HFFc6 (cell line): ENCODE measurements at places on chromosomes 12 and 14.
A peak's percentile ranks its signal among the peaks of the same experiment; 100 is the strongest.

- DNase-seq, result no peak
- peaks cover 1% of the 10 kb centered on the region; the same call in 1 of the 2 replicates for H3K27me3 ChIP-seq
- peaks cover 13% of the 10 kb centered on the region for H3K36me3 ChIP-seq
- peaks cover 18% of the 10 kb centered on the region for H3K4me1 ChIP-seq
- H3K4me3 ChIP-seq, result no peak overlapping the region
- H3K27ac ChIP-seq, result no peak overlapping the region
Measured at GRCh38 chr12:89873745-89874144, 165.1 kb upstream of the ATP2B1 start.

DNA sequence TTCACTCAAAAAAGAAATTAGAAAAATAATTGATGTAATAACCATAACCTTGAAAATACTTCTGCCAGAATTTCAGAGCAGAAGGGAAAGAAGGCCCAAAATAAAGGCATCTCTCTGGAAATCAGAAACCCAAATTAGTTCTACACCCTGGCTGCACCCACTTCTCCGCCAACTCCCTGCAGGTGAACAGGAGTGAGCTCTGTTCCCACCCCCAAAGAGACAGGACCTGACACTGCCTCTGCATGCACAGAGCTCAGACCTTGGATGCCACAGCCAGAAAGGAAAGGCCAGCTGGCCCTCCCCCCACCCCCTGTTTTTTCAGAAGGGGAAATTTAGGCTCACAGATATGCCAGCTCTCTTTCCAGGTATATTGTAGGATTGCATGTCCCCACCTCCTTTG, 228.2 kb downstream of the BCL11B start:
- peaks cover 6% of the 10 kb centered on the region for H3K27me3 ChIP-seq
- no peaks in the 10 kb centered on the region for H3K36me3 ChIP-seq
- H3K27ac ChIP-seq, result no peak overlapping the region
- H3K4me3 ChIP-seq, result no peak overlapping the region
- H3K4me1 ChIP-seq, result peaks cover 8% of the 10 kb centered on the region

- peaks cover 71% of the 10 kb centered on the region for H3K4me1 ChIP-seq
- no peaks in the 10 kb centered on the region for H3K36me3 ChIP-seq
- peaks cover 2% of the 10 kb centered on the region; the same call in 1 of the 2 replicates for H3K27me3 ChIP-seq
- DNase-seq, result peak; percentile 8
Measured at GRCh38 chr14:61106959-61107641, 126.1 kb downstream of the SLC38A6 start.

DNA sequence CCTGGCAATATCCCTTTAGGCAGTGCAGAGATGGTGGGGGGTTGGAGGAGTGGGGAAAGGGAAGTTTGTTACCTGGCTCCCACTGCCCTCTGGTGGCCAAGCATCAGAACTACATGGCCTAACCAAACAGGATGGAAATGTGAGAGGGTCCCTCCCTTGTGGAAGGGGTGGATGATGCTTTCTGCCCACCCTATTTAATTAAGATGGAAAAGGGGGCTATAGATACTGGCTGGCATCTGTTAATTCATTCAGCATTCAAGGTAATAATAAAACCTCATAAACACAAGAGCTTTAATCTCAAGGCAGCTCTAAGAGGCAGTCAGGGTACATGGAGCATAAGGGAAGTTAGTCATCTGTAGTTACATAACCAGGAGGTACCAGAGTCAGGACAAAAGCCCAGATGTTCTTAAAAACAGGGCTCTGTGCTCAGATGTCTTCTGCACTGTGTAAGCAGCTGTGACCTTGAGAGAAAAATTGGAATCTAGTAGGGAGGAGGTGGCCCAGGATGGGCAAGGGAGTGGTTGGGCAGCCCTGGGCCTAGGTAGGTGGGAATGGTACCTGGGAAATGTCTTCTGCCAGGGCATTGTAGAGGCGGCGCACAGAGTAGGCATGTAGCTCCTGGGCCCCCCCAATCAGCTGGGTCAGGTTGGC, 4.6 kb downstream of the AP1G2 start:
- DNase-seq, result no peak
- H3K4me1 ChIP-seq, result peaks cover 12% of the 10 kb centered on the region
- H3K27ac ChIP-seq, result no peak overlapping the region
- H3K36me3 ChIP-seq, result peaks cover 4% of the 10 kb centered on the region; the same call in 1 of the 2 replicates
- peaks cover 16% of the 10 kb centered on the region for H3K27me3 ChIP-seq
- no peak overlapping the region for H3K4me3 ChIP-seq

DNA sequence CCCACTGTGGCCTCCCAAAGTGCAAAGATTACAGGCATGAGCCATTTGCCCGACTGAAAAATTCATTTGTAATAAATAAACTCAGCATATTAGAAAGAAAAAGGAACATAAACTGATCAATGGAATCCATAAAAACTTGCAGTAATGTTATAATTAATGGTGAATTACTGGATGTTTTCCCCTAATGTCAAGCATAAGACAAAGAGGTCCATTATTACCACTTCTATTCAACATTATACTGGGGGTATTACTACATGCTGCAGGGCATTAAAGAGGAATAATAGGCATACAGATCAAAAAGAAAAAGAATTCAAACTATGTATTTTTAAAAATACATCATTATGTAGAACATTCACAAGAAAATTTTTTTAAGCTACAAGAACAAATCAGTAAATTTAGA, 926.8 kb downstream of the LRFN5 start:
- H3K36me3 ChIP-seq, result no peaks in the 10 kb centered on the region
- DNase-seq, result no peak
- H3K4me1 ChIP-seq, result no peaks in the 10 kb centered on the region
- H3K27ac ChIP-seq, result no peak overlapping the region
- H3K4me3 ChIP-seq, result no peak overlapping the region

- H3K27ac ChIP-seq, result no peak overlapping the region
- no peaks in the 10 kb centered on the region for H3K36me3 ChIP-seq
- no peaks in the 10 kb centered on the region for H3K27me3 ChIP-seq
- DNase-seq, result no peak
- H3K4me3 ChIP-seq, result no peak overlapping the region
- no peaks in the 10 kb centered on the region for H3K4me1 ChIP-seq
Measured at GRCh38 chr14:105885561-105886320, 359.4 kb downstream of the TMEM121 start.

DNA sequence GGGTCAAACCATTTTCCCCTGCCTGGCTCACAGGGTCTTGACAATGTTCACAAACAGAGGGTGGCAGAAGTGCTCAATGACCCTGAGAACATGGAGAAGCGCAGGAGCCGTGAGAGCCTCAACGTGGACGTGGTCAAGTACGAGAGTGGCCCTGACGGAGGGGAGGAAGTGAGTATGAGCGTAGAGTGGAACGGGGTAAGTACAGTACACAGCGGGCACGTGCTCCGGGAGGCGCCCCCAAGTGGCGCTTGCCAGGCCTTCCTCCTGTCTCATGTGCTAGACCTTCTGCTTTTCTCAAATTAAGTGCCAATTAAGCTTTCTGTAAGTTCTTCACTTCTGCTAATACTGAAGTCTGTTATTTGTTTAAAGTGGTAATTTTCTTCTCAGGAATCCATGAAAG, 35.9 kb downstream of the XRCC3 start:
- H3K36me3 ChIP-seq, result peaks cover 41% of the 10 kb centered on the region
- no peaks in the 10 kb centered on the region; the same call in 1 of the 2 replicates for H3K4me1 ChIP-seq
- H3K4me3 ChIP-seq, result no peak overlapping the region
- no peak overlapping the region for H3K27ac ChIP-seq

GRCh38 chr14:106286697-106287290, 760.4 kb downstream of the TMEM121 start:
- no peak for DNase-seq
- peaks cover 12% of the 10 kb centered on the region for H3K36me3 ChIP-seq
- H3K4me1 ChIP-seq, result no peaks in the 10 kb centered on the region

GRCh38 chr12:77070800-77071449, 5.6 kb upstream of the E2F7 start:
- no peaks in the 10 kb centered on the region for H3K36me3 ChIP-seq
- DNase-seq, result no peak
- H3K27ac ChIP-seq, result no peak overlapping the region
- H3K27me3 ChIP-seq, result peaks cover 3% of the 10 kb centered on the region; the same call in 1 of the 2 replicates
- H3K4me3 ChIP-seq, result no peak overlapping the region
- H3K4me1 ChIP-seq, result peaks cover 37% of the 10 kb centered on the region

- H3K4me1 ChIP-seq, result no peaks in the 10 kb centered on the region
- no peak overlapping the region for H3K4me3 ChIP-seq
- no peak for DNase-seq
- no peak overlapping the region for H3K27ac ChIP-seq
- H3K36me3 ChIP-seq, result no peaks in the 10 kb centered on the region
- peaks cover 3% of the 10 kb centered on the region; the same call in 1 of the 2 replicates for H3K27me3 ChIP-seq
Measured at GRCh38 chr12:77599782-77600467, 230.8 kb upstream of the NAV3 start.

DNA sequence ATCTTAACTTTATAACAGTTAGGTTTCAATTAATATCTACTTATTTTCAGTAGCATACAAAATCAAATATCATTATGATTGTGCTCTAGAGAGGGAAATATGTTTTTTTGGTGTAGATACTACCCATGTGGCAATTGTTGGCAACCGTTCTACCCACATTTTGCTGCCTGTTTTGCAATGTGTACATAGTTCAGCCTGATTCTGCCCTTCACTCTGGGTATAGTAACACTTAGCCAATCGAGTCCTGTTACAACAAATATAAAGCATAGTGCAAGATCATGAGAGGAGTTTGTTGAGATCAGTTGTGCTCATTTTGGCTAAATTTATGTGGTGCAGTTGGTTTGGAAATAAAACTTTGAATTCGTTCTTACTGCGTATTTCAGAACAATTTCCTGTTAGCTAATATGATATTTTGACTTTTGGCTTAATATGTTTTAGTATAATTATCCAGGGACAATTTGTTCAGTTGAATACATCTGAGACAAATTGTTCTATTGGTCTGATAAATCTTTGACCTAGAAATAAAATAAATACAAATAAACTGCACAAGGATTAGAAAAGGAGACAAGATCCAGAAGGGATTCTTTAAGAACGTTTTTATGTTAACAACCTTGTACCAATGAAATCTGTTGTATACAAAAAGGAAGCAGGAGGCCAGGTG, 76.9 kb downstream of the ATF7IP start:
- DNase-seq, result no peak
- H3K4me3 ChIP-seq, result no peak overlapping the region
- peaks cover 45% of the 10 kb centered on the region for H3K36me3 ChIP-seq
- H3K4me1 ChIP-seq, result peaks cover 10% of the 10 kb centered on the region

- no peaks in the 10 kb centered on the region for H3K27me3 ChIP-seq
- H3K4me1 ChIP-seq, result no peaks in the 10 kb centered on the region
- no peak overlapping the region for H3K27ac ChIP-seq
- DNase-seq, result no peak
- H3K36me3 ChIP-seq, result peaks cover 31% of the 10 kb centered on the region
- no peak overlapping the region for H3K4me3 ChIP-seq
Measured at GRCh38 chr12:132847363-132848356, 19.0 kb upstream of the GOLGA3 start.

DNA sequence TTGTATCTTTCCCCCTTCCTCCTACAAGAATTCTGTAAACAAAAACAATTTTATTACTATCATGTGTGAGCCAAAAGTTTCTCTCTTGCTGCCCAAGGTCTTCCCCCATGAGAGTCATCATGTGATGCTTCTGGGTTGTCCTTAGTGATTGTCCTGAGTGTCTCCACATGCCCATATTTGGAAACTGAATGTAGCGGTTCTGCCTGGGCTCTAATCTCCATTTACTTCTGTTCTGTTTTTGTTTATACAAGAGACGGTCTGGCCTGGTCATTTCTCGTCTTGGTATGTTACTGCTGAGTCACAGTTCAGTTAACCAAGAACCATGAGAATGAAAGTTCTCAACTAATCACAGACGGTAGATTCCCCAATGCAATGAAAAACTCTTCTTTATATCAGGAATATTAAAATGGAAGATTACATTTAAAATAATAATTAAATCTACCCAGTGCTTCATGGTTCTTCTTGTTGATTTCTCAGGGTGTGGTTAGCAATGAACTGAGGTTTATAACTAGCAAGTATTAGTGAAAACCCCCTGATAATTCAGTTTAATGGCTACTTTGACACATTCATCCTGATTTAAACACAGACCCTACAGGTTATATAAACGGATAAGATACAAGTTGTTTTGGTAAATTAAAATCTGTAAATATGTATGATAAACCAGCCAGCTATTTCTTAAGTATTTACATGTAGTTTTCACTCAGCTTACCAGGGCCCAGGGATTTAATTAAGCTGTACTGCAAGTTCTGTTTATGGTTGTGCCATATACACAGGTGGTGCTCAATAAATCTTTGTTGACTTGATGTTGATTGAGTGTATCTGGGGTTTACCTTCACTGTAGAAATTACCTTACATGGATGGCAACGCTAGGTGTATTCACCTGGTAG, 81.1 kb downstream of the PELI2 start:
- H3K4me1 ChIP-seq, result peaks cover 2% of the 10 kb centered on the region
- peak; percentile 98 for DNase-seq
- H3K36me3 ChIP-seq, result no peaks in the 10 kb centered on the region

DNA sequence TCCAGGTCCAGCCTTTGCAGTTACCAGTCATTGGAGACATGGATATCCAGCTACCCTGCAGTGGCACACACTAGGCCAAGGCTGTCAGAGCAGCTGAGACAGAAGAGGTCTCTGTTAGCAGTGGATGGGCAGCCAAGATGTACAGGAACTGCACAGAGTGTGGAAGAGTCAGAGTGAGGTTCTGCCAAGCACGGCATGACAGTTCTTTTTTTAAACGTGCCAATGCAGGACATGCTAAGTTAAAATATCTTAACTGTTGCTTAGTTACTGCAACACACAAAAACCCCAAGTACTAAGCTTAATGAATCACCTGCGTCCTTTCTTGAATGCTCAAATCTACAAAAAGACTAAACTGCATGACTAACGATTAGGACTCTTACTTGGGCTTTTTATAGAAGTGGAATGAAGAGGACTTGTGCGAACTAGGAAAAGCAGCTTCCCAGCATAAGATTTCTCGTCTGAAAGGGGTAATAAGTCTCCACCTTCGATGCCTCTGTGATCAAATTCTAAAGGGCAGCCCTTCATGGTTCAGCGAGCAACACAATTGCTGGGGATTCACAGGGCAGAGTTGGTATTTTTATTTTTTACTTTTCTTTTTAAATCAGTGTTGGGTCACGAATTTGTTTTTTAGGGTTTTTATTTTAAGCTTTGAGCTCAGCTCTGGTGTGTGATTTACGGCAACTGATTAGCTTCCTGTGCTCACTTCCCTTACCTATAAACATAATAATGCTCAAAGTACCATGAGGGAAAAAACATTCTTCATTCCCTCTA, 20.6 kb downstream of the MAPK1IP1L start:
- peaks cover 3% of the 10 kb centered on the region for H3K27me3 ChIP-seq
- peaks cover 63% of the 10 kb centered on the region for H3K4me1 ChIP-seq
- peaks cover 16% of the 10 kb centered on the region for H3K36me3 ChIP-seq
- peak overlapping the region; percentile 99 for H3K27ac ChIP-seq

- H3K36me3 ChIP-seq, result peaks cover 27% of the 10 kb centered on the region
- H3K4me1 ChIP-seq, result peaks cover 61% of the 10 kb centered on the region
- no peaks in the 10 kb centered on the region for H3K27me3 ChIP-seq
- H3K27ac ChIP-seq, result peak overlapping the region; percentile 85
- H3K4me3 ChIP-seq, result peak overlapping the region; percentile 38; the same call in 1 of the 2 replicates
Measured at GRCh38 chr12:89448526-89448925, 76.1 kb downstream of the GALNT4 start.
